ENCODE measurements at places on chromosomes 13 and 19.

GRCh38 chr19:3132971-3133792, 2.7 kb upstream of the GNA15 start:
- no peak for DNase-seq

- no peak for DNase-seq
These were observed 37.4 kb upstream of the TEX29 start for GRCh38 chr13:111282997-111283396.

DNA sequence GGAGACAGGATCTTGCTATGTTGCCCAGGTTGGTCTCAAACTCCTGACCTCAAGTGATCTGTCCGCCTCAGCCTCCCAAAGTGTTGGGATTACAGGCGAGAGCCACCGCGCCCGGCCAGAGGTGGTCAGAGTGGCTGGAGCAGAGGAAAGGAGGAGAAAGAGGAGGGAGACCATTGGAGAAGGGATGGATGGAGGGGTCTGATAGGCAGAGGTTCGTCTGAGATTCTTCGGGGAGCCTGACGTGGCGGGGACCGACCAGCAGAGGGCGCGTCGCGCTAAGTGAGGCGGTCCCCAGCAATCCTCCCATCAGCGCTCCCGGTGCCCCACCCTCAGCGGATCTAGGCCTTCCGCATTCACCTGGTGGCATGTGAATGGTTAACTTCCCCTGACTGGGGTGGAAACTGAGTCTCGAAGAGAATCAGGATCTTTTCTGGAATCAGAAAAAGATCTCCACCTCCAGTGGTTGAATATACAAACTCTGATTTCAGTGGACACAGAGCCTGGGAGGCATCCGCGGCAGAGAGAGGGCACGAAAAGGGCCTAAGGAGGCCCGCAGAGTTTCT, 8.8 kb downstream of the GTPBP3 start:
- peak; percentile 40 for DNase-seq

- DNase-seq, result peak; percentile 45
These were observed 13.6 kb downstream of the C19orf25 start for GRCh38 chr19:1465191-1466016.

- DNase-seq, result no peak
These were observed 57.2 kb downstream of the SOX1 start for GRCh38 chr13:112124141-112124540.

GRCh38 chr13:111946214-111946613, 120.7 kb upstream of the SOX1 start:
- no peak for DNase-seq

GRCh38 chr13:27353166-27353583, 71.2 kb upstream of the GTF3A start:
- DNase-seq, result no peak

- DNase-seq, result peak; percentile 59
These were observed 733.7 kb upstream of the ATXN8OS start for GRCh38 chr13:69373747-69374425.

GRCh38 chr19:45358213-45358792, 12.1 kb downstream of the ERCC2 start:
- no peak for DNase-seq

DNA sequence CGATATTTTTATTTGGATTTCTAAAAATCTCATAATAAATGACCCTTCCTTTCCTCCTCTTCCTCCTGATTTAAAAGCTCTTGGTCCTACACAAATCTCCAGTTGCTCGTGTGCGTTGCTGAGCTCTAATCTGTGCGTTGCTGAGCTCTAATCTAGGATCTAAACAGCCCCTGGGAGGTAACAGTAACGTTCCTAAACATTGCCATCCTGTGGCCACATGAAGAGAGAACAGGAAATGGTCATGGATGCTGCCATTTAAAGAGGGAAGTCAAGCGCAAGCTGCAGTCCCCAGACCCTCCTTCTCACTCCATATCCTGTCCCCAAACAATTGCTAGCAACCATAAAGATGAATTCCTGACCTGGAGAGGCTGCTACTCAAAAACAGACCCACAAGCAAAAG, 170.8 kb downstream of the NUFIP1 start:
- no peak for DNase-seq

- DNase-seq, result peak; percentile 36
These were observed 885 bp downstream of the TGFB1 start for GRCh38 chr19:41352609-41353465.

DNA sequence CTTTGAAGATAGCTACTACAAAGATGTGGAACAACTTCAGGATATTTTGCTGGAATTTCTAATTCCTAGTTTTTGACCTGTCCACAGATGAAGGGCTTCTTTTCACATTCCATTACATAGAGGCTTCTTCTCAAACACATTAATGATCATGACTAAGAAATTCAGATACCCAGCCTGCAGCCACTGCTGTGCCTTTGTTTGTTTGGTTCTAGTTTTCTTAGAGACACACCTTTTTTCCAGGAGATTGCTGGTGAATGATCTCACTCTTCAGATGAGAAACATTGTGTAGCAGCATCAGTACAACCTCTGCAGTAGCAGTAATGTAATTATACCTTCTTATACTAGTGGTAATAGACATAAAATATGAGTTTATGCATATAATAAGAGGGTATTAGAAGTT, 5.0 kb downstream of the TDRD3 start:
- DNase-seq, result no peak

DNA sequence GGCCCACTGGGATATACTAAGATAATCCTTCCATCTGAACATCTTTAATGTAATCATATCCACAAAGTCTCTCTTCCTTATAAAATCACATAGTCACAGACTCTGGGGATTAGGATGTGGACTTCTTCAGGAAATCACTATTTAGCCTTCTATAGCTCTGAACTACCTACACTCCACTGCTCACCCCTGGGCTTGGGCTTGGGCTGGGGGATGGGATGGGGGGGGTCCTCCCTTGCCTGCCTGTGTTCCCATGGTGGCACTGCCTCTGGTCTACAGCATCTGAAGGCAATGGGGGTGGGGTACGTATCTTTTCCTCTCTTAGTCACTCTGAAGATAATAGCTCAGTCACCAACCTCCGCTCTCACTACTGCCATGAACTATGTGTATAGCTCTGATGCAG, 67.8 kb upstream of the SERTM1 start:
- no peak for DNase-seq

- no peak for DNase-seq
These were observed 34.5 kb upstream of the SMAD9 start for GRCh38 chr13:36954542-36954941.

- DNase-seq, result no peak
These were observed 1.1 kb downstream of the CYP2S1 start for GRCh38 chr19:41194157-41194552.

- DNase-seq, result no peak
These were observed 316.7 kb downstream of the DIAPH3 start for GRCh38 chr13:59846845-59847620.

DNA sequence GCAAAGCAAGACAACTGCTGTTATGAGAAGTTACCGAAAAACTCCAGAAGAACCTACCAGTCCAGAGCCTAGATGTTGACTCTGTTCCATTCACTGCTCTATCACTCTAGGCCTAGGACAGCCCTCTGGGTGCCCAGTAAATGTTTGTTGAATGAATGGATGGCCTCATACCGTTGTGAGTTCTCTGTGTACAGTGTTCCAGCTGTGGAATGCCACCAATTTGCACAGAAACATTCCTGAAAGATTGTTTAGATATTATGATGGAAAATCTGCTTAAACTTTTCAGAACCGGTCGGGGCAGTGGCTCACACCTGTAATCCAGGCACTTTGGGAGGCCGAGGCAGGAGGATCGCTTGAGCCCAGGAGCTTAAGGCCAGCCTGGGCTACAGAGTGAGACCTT, 1.3 kb upstream of the FBL start:
- no peak for DNase-seq

- no peak for DNase-seq
These were observed 19.8 kb downstream of the MAST3 start for GRCh38 chr19:18117364-18117691.

- DNase-seq, result peak; percentile 62
These were observed 21.8 kb upstream of the KBTBD7 start for GRCh38 chr13:41216160-41216559.

GRCh38 chr13:31361673-31362072, 161.9 kb downstream of the B3GLCT start:
- DNase-seq, result no peak

GRCh38 chr13:95588721-95589120, 36.2 kb downstream of the CLDN10 start:
- no peak for DNase-seq
